ENCODE measurements at places on chromosomes 6 and 20.

DNA sequence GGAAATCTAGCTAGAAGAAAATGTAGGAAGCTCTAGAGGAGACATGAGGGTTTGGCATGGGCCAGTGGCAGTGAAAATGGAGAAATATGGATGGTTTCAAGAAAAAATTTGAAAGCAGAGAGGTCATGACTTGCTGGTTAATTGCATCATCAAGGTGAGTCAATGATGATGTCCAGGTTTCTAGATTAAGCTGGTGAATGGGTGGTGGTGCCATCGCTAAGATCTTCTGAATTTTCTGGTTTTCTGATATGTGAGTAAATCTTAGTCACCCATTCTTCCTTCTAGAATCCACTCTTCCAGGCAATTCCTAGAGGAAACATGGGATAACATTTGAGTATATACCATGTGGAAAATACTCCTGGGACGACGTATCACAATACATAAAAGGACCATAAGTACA lies 25.0 kb downstream of the SH3BGRL2 start:
- no peak for DNase-seq

GRCh38 chr20:16542477-16542876 lies 30.8 kb downstream of the KIF16B start:
- DNase-seq, result no peak

DNA sequence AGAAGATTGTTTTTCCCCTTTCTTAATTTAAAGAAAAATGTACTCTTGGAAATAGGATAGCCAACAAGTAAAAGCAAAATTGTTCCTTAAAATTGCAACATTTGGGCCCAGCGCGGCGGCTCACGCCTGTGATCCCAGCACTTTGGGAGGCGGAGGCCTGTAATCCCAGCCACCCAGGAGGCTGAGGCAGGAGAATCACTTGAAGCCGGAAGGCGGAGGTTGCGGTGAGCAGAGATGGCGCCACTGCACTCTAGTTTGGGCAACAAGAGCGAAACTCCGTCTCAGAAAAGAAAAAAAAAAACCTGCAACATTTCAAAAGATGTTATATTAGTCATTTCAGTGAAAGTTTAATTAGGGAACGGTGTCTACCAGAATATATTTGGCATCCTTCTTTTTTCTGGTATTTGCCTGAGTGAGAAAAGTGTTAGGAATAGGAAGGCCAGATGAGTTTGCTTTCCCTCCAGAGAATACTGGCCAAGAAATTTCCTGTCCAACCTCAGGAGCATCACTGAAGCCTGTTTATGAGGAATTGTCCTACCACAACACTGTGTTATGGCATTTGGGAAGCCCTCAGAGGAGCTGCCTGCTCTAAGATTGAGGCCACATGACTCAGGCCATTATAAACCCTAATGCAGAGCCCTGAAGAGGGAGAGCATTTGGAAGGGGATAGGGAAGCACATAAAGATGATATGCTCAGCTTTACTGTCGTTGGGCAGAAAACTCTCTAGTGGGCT lies 1.2 kb upstream of the GJA1 start:
- no peak for DNase-seq

DNA sequence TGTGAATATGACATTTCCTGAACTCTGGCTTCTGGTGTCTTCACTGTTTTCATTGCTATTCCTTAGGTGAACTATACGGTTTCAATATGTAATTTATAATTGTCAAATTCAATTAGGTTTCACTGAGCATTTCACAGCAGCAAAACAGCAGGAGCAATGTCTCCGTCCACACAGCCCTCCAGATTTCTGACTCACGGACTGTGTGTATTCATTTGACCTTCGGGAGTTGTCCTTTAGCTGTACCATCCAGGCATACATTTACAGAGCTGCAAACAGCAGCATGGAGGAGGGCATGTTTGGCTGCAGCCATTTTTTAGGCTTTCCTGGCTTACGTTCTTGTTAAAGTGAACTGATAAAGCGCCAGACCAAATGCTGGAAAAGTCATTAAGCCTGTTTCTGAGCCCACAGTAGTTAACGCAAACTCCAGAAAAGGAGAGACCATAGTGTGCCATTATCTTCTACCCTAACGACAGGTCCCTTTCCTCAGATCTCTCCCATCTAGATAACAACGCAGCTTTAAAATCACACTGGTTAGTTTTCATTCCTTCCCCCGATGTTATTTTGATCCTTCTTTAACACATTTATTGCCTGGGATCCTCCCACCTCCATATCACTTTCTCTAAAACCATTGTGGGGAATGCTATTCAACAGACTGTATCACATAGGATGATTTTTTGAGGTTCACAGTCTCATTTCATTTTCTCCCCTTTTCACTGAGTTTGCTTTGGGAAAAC lies 18.3 kb downstream of the FOXC1 start:
- no peak for DNase-seq

DNA sequence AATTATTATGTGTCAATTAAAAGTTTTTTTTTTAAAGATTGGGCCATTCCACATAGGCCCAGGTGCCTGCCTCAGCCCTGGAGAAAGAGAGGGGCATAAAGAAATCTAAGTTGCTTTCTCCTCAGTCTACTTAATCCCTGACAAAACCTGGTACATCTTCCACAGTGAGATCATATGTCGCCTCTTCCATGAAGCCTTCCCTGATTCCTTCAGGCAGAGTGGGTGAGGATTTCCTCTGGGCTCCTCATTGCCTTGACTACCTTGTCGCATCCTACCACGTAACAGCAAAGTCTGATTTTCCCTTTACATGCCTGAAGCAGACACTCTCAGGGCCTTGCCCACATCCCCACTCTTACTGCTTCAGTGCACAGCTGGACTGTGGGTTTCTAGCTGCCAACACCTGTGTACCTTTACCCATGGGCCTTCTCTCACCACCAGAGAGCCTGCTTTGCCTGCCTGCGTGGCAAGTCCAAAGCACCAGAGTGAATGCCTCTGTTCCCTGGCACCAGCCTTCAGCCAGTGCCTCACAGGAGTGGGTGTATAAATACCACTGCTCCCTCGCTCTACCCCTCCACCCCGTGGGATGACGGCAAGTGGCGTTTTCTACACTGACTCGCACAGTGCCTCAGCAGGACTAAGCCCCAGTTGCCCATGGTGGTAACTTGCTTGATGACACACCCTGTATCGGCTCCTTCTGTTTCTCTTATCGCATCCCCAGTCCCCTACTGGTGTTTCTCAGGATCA lies 68.0 kb downstream of the EYA2 start:
- DNase-seq, result no peak

DNA sequence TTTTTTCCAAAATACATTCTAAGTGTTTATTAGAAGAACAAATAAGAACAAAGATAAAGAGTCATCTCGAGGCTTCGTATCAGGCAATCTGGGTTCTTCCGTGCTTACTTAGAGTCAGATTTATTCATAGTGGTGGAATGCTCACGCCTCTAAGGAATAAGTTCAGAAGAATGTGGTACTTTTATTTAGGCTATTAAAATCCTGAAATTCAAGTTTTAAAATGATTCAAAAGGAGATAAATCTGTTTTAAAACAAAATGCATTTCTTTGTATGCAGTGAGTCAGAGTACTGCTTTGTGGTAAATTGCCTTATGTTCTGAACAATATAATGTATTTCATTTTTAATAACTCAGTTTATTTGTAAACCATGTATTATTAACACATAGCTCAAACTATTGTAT lies 89.1 kb downstream of the FUT9 start:
- DNase-seq, result no peak

DNA sequence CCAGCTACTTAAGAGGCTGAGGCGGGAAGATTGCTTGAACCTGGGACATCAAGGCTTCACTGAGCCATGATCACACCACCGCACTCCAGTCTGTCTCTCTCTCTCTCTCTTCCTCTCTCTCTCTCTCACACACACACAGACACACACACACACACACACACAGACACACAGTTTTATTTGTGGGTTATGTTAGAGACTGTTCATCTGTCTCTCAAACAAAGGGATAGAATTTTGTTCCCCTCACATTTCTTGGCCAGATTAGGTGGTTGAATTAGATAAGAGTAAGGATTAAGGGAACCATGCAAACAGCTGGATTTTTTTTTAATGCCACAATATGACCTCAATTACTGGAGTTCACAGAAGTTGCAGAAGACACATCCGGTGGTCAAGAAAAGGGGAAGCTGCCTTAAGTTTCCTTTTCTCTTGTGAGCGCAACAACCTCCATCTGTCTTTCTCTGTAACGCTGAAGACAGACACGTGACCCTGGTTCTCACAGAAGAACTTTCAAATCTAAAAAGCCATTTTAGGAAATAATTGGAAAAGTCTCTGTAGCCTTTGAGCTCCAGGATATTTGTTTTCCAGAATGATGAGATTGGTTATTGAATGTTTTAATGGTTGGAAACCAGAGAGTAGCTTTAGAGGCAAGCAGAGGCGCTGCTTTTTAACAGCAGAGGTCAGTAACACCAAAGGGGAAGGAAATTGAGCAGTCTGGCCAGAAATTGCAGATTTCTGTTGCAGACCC lies 32.9 kb upstream of the LGSN start:
- DNase-seq, result no peak

- DNase-seq, result no peak
These were observed 133.4 kb downstream of the CEBPB start for GRCh38 chr20:50323777-50324775.

DNA sequence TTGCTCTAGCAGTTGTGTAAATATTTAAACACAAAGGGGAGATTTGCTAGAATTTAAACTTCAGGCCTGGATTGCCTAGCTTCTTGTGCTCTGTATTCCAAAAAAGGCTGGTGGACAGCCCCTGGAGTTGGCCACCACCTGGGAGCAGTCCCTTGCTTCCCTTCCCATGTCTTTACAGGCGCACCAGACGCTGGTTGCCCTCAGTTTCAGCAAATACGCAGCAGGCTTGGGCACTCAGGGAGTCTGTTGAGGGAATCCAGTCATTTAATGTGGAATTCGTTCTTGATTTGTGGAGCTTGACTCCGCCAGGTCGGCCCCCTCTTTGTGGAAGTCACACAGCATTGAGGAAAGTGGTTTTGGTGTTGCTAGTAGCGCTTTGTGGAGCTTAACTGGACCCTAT lies 156.8 kb downstream of the DTNBP1 start:
- no peak for DNase-seq

GRCh38 chr20:20223981-20224380 lies 143.9 kb upstream of the INSM1 start:
- DNase-seq, result no peak

DNA sequence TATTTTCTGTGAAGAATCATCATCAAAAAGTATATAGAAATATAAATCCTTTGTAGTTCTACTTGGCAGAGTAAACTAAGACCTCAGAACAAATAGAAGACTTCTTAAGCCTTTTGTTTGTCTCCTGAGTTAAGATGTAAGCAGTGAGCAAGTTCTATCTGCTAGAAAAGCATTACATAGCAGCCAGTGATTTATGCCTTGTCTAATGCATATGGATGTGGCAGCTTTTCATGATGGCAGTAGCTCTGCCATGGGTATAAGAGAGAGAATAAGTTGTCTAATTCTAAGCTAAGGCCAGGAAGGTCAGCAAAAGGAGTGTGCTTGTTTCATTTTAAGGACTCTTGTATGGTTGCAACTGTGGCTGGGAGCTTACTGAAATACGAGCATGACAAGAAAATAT lies 920.2 kb downstream of the GRIK2 start:
- DNase-seq, result no peak

DNA sequence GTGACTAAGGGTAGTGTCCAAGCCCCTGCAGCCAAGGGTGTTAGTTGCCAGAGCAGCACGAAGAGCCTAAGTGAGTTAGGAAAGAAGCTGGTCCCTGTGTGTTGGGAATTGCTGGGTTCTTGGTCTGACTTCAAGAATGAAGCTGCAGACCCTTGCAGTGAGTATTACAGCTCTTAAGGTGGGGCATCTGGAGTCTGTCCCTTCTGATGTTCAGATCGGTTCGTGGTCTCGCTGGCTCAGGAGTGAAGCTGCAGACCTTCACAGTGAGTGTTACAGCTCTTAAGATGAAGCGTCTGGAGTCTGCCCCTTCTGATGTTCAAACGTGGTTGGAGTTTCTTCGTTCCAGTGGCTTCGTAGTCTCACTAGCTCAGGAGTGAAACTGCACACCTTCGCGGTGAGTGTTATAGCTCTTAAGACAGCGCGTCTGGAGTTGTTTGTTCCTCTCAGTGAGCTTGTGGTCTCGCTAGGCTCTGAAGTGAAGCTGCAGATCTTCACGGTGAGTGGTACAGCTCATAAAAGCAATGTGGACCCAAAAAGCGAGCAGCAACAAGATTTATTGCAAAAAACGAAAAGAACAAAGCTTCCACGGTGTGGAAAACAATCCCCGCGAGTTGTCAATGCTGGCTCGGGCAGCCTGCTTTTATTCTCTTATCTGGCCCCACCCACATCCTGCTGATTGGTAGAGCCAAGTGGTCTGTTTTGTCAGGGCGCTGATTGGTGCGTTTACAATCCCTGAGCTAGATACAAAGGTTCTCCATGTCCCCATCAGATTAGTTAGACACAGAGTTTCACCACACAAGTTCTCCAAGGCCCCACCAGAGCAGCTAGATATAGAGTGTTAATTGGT lies 31.8 kb downstream of the PXDC1 start:
- no peak for DNase-seq

DNA sequence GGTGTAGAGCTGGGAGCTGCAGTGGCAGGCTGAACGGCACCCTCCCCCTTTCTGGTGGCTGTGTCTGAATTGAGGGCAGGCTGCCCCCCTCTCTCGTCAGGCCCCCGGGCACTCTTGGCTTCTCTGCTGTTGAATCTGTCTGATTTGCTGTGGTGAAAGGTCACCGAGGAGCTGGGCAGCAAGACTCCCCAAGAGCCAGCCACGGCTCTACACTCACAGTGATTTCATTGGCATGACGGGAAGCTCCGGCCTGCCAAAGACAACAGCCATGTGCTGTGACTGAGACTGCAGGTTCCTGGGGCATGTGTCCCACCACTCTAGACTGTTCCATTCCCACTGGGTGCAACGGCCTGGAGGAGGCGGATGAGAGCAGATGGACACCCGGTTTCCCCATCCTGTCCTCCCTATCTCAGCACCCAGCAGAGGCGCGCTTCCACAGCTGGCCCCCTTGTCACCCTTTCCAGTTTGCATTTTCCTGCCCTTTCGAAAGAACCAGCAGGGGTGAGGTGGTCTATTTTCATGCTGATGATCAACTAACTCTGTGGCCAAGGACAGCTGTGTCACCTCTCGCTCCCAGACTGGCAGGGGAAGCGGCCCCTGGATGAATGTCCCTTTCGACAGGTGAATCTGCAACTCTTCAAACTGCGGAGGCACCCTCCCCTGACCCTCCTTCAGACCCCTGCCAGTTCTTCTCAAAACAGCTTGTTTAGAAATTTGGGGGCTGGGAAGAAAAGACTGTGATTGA lies 2.2 kb downstream of the APCDD1L start:
- no peak for DNase-seq

- no peak for DNase-seq
These were observed 16.3 kb upstream of the FOXC1 start for GRCh38 chr6:1593286-1593957.

- DNase-seq, result no peak
These were observed 52.5 kb downstream of the ATG5 start for GRCh38 chr6:106273087-106273486.

DNA sequence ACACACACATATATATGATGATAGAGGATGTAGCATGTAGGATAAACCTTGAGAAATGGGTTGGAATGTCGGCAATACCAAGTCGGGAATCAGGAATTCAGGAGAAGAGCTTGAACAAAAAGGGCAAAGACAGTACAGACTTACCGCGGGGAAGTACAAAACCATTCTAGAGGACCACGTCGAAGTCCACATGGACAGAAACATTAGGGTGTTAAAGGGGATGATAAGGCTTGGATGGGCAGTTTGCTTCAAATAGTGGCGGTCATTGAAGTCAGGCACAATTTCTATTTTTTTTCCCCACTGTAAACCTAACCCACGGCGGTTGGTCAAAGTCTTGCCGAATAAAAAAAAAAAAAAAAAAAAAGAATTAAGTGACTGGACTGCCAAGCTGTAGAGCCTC lies 766 bp upstream of the NUS1 start:
- no peak for DNase-seq
